ENCODE measurements at places on chromosomes 13 and 19.
A peak's percentile ranks its signal among the peaks of the same experiment; 100 is the strongest.

- no peak for DNase-seq
Observed at GRCh38 chr13:110683921-110684320, 22.0 kb downstream of the CARS2 start.

DNA sequence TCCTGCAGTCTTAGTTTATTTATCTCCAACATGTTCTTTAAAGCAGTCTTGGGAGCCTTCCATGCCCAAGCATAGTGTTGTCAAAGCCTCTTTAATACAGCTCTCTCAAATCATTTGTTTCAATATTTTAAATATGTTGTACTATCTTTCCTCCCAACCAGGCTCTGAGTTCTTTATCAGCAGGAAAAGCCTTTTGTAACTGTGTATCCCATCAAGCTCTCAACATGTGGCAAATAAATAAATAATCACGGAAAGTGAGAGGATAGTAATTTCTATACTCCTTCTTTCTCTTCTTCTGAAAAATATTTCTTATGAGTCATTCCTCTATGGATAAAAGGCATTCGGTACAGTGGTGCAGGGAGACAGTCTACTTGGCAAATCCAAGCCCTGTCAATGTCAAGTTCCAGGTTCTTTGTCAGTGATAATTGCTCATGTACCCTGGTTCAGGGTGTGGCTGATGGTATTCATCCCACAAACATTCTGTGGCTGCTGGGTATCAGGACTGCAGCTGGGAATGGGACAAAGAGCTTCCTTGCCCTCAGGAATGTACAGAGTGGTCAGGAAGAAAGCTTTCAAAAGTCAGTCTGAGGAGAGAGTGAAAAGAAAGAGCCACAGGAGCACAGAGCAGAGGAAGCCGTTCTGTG, 384.3 kb downstream of the EFNB2 start:
- no peak for DNase-seq

DNA sequence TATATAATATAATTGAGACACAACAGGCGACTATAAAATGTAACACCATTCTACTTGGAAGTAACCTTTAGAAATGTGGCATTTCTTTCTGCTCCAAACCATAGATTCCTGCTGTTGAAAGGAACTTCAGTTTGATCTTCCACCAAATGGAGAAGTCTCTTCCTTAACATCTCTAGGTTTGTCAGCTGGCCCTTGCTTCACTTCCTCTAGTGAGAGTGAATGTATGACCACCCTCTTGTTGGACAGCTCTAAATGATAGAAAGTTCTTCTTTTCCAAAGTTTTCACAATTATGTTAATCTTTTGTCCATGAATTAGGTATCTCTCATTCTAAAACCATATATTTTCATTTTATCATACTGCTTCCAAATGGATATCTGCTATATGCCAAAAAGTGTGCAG, 13.8 kb upstream of the COG6 start:
- no peak for DNase-seq

DNA sequence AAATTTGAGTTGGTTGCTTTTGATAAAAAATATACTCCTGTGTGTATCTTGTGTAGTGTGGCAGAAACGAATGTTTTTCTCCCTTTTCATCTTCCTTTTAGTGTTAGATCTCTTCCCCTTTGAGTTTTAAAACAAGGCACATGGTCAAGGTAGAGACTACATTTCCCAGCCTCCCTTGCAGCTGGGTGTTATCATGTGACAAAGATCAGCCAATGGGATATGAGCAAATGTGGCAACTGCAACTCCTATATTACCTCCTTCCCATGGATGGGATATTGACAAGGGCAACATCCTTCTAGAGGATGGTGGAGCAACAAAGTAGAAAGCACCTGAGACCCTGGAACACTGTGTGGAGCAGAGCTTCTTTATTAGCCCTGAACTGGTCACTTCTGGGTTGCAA, 42.4 kb downstream of the ADGRE3 start:
- peak; percentile 2 for DNase-seq

- DNase-seq: no peak
Observed at GRCh38 chr19:13057744-13058143, 44.9 kb downstream of the LYL1 start.

DNA sequence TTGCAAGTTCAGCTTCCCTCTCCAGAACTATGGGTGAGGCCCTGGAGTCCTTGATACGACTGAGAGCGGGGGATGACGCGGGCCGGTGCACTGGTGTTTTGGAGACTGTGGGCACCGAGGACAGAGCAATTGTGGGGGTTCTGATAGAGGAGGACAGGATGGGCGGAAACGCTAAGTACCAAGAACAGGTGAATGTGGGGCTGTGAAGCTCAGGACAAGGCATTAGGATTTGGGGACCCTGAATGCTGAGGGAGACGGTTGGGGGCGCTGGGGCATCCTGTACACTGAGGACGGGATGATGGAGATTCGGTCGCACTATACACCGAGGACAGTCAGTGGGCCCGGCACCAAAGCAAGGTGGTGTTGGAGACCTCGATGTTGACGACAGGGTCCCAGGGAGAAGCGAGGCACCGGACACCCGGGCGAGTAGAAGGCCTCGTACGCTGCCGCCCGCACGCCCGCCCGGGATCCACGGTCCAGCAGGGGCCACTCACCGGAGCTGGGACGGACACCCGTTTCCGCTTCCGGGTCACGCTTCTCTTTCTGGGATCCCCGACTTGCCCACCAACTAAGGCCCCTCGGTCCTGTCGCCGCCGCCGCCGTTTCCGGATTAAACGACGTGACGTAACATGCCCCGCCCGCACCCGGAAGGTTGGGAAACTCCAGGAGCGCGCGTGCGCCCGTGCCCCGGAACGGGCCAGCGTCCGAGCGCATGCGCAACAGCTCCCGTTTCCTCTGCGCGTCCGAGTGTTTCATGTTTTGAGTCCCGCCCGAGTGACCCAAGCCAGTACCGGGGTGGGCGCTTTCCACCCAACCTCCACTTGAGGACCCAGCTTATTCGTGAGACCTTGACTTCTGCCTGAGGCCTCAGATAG, at the start of gene CHMP2A:
CHMP2A (minus strand) TSS at position 612 of the 875 bp plus-strand sequence. CDS start 893 bp downstream, outside the sequence.
- no peak for DNase-seq

DNA sequence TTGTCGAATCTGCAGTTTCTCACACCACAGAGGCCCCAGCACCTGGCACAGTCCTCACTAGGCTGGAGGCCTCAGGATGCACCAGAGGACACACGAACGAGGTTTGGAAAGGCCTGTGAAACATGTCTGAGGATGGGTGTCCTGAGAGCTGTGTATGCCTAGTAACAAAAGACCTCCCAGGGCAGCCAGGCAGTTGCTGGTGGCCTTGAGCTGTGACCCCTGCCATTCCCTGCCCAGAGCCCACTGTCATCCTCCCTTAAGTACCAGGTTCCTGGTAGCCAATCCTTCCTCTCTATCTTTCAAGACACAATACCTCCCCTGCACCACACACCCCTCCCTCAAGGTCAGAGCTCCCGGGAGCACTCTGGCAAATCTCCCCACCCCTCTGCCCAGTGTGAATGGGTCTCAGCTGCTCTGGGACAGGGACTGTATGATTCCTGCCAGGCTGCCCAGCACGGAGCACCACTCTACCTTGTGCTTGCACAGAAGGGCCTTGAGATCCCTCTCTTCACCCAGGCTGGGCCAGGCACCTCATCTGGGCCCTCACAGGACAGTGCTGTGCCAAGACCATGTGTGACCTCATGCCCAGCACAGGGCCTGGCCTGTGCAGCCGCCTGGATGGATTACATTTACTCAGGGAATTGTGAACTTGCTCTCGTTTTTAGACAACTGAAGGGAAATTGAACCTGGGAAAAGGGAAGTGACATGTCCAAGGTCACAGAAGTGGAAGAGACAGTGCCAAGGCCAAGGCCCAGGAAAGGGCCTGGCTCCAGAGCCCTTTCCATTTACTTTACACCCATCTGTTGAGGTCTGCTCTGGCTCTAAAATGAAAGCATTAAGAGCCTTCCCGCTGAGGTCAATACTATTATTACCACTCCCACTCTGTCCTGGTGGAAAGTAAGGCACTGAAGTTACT, 2.2 kb downstream of the ZNF787 start:
- DNase-seq: no peak

DNA sequence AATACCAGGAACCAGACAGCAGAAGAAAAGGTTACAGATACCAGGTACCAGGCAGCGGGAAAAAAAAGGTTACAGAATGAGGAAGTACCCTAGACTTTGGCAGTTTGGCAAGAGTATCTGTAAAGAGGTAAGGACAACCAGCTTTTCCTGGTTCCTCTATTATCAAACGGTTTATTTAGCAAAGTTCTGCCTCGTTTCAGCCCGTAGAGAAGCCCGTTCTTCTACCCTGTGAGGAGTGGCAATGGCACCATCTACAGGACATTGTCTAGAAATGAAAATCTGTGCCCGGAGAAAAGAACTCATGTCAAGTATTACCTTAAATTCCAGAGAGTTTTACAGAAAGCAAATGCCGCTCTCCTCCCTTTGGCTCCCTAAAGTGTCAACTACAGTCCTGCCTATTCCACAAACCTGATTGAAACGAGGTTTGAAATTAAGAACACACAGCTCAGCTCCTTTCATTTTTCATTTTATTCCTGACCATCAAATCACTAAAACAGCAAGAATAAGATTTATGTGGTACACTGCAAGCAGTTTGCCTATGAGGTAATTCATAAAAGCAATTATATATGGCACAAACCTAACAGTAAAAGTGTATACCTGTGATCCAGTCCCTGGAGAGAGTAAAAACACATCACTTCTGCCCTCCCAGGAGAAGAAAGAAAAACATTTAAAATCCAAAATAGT, 226.3 kb downstream of the SLC7A1 start:
- DNase-seq: peak; percentile 54

DNA sequence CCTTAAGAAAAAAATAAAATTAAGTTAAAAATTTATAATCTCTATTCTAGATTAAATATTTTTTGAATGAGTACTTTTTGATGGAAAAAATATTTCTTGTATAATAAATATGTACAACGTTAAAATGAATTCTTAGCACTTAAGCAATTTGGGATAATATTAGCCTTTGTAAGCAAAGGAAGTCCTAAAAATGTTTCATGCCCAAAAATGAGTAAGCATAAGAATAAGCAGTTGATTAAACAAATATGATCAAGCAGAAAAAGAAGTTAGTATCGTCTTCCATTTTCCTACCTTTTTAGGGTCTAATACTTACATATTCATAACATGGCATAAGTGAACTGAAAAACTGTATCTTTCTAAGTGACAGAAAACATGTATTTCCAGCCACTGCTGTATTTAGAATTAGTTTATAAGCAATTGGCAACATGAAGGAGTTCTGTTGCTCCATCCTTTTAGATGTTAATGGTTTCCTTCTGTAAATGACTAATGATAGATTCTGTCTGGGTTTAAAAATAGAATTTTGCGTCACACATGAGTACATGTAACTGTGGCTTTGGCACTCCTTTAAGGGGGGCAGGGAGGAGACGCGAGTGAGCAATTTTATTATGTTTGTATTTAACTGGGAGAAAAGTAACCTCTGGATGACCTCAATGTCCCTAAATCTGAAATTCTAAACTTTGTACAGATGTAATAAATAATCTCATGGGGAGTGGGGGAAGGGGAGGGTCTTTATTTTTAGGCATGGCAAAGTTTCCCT, 237.4 kb downstream of the RGCC start:
- no peak for DNase-seq

DNA sequence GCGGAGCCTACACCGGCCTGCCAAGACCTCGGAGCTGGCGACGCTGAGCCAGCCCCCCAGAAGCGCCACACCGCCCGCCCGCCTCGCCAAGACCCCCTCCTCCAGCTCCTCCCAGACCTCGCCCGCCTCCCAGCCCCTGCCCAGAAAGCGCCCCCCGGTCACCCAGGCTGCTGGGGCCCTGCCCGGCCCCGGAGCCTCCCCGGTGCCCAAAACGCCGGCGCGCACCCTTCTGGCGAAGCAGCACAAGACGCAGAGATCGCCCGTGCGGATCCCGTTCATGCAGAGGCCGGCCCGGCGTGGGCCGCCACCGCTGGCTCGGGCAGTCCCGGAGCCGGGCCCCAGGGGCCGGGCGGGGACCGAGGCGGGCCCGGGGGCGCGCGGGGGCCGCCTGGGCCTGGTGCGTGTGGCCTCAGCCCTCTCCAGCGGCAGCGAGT, 10.2 kb downstream of the C19orf25 start:
- DNase-seq: peak; percentile 51

GRCh38 chr13:105725887-105726286, 809.6 kb downstream of the EFNB2 start:
- DNase-seq: no peak

GRCh38 chr19:8259922-8260247, 48.3 kb downstream of the CD320 start:
- DNase-seq: no peak

DNA sequence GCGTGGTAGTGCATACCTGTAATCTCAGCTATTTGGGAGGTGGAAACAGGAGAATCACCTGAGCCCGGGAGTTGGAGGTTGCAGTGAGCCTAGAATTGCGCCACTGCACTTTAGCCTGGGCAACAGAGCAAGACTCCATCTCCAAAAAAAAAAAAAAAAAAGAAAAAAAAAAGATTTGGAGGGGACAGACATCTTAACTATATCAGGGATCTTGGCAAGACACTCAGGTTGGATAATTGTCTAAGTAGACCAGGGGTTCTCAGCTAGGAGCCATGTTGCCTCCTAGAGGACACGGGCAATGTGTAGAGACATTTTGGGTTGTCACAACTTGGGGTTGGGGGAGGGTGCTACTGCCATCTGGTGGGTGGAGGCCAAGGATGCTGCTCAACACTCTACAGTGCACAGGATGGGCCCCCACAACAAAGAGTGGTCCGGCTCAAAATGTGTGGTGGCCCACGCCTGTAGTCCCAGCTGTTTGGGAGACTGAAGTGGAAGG, 1.9 kb upstream of the ZNF580 start:
- DNase-seq: peak; percentile 42

- DNase-seq: peak; percentile 47
Observed at GRCh38 chr19:23403581-23404324, 8.5 kb upstream of the ZNF91 start.

DNA sequence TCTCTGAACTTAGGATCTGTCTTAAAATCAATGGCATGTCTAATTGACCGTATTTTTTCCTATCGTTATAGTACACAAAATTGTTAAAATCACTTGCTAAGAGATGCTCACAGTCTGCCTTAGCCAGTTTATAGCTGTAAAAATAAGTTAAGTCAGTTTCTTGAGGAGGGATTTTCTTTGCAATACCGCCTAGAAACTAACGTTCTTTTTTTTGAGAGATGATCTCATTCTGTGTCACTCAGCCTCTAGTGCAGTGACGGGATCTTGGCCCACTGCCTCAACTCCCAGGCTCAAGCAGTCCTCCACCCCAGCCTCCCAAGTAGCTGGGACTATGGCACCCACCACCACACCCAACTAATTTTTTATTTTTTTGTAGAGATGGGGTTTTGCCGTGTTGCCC, 4.4 kb downstream of the CKAP2 start:
- no peak for DNase-seq

- no peak for DNase-seq
Observed at GRCh38 chr13:51715613-51716012, 88.3 kb downstream of the DHRS12 start.
